HT-29 (cell line): ENCODE measurements at places on chromosomes 12 and 14. TPM values are rescaled to one million over a fixed set of nuclear protein-coding genes. Genes with fewer than 3 reads are reported as not detected.

The CLEC1A gene
- total RNA-seq: not detected in 2 replicates

The NXPH4 gene
- total RNA-seq: 0.97 and 2.8 TPM in 2 replicates

The CARMIL3 gene
- total RNA-seq: 1.1 TPM in 2 replicates

- DNase-seq: no peak
Measured at GRCh38 chr12:59615392-59616165, 19.8 kb downstream of the SLC16A7 start.

DNA sequence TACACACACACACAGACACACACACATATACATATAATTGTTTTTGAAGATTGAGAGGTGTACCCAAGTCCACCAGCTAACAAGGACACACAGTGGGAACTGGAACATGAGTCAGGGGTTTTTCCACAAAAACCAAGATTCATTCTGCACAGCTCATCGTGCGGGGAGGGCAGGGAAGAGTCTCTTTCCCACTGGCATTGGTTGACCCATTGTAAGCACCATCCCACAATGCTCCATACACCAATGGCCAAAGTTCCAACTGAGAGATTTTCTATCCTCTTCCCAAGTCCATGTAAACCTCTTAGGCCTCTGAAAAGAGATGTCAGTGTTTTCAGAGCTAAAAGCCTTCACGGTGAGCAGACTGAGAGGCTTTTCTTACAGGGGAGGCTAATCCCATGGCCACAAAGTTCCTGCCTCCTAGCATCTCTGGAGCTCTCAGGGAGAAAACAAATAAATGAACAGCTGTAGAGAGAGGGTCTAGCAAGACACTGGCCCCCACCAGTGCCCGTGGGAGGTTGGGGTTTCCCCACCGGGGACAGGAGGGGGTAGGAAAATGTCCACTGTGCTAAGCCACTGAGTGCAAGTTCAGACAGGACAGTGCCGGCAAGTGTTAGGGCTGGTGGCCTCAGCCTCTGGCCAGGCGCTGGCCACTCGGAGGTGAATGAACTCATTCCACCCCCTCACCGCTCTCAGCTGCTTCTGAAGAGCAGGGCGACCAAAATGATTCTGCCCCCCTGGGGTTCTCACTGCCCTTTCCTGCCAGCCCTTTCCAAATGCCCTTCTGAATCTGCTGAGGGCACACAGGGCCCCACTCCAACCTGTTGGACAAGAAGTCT, 21.5 kb upstream of the TC2N start:
- no peak for DNase-seq

- DNase-seq: peak; percentile 77
Measured at GRCh38 chr12:10392394-10392930, 2.6 kb upstream of the KLRK1 start.

GRCh38 chr14:68911594-68912227, 67.4 kb downstream of the ACTN1 start:
- DNase-seq: peak; percentile 83

- DNase-seq: no peak
Measured at GRCh38 chr12:109728921-109729320, 15.3 kb downstream of the FAM222A start.

- DNase-seq: no peak
Measured at GRCh38 chr14:76413962-76414600, 38.1 kb downstream of the ESRRB start.

GRCh38 chr12:102573237-102573636, 92.9 kb upstream of the IGF1 start:
- DNase-seq: no peak

DNA sequence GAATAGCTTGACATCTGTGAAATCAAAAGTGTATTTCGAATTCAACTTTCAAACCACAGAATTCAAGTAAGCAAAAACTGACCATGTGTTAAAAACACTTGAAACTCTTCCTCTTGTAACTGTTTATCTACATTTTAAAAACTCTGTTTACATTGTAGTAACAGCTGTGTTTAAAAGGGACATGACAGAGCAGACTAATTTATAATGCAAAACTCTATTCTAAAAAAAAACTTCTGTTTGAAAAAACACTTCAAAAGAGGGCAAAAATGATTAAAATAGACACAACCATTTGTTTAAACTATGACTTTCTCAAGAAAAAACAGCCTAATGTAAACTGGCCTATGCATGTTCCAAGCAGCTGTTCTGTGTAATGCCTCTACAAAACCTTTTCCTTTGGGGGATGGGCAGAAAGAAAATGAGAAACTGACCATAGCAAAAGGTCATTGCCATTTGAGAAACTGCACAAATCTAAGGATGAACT, 149.1 kb upstream of the HMGA2 start:
- no peak for DNase-seq

- DNase-seq: no peak
Measured at GRCh38 chr12:1532375-1533165, 61.8 kb downstream of the FBXL14 start.

- no peak for DNase-seq
Measured at GRCh38 chr14:99769799-99770198, 23.4 kb upstream of the EML1 start.

DNA sequence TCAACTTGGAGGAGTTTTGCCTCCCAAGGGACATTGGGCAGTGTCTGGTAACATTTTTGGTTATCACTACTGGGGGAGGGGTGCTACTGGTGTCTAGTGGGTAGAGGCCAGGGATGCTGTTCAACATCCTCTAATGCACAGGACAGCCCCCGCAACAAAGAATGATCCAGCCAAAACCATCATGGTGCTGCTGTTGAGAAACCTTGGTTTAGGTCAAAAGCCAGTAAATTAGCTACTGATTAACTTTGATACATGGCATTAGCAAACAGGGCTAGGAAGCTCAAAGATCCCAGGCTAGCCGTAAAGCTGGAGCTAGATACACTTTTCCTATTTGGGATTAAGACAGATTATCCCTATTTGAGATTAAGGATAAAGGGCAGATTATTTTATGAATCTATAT, 8.8 kb downstream of the ALKBH2 start:
- DNase-seq: no peak

DNA sequence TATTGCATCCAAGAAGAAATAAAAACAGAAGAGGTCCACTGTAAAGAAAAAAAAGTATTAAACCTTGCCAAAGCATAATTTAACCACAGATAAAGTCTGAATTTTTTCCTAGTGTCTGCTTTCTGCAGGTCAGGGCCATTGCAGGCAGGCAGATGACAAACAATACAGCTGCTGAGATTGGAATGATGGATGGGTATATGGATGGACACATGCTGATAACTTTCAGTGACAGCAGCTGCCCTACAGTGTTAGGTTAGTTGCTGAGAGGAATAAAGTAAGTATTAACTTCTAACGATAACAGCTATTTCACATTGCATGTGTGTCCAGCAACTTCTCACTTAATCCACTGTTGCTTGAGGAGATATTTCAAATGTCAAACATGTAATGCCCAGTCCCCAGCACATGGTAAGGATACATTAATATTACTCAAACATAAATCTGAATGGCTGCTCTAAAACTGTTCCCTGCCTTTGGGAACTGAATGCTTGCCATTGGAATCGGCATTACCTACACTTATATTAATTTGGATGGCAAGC, 515.3 kb downstream of the RMST start:
- DNase-seq: no peak

DNA sequence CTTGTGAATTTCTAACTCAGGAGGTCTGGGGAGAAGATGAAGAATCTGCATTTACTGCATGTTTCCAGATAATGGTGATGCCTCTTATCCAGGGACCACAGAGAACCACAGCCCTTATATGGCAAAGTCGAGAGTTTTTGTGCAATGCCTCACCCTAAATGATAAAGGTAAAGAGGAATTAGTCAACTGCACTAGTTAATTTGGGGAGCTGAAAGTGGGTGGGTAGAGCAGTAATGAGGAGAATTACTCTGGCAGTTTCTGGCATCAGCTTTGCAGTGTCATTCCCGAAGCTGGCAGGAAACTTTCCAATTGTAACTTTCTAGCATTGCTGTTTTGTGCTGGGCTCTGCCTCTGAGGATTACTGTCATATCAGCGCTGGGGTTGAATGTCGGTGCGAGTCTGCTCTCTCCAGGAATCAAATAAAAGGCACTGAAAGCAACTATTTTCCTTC, 10.3 kb downstream of the EGLN3 start:
- no peak for DNase-seq

- DNase-seq: no peak
Measured at GRCh38 chr14:95296966-95297365, 22.7 kb downstream of the CLMN start.

GRCh38 chr12:124939079-124939420, 24.6 kb upstream of the UBC start:
- DNase-seq: peak; percentile 92

- DNase-seq: no peak
Measured at GRCh38 chr12:76863005-76863670, 15.7 kb downstream of the CSRP2 start.
